ENCODE measurements at places on chromosomes 3 and 15.

GRCh38 chr3:10933805-10934481 lies 58.6 kb upstream of the SLC6A1 start:
- DNase-seq, result no peak

DNA sequence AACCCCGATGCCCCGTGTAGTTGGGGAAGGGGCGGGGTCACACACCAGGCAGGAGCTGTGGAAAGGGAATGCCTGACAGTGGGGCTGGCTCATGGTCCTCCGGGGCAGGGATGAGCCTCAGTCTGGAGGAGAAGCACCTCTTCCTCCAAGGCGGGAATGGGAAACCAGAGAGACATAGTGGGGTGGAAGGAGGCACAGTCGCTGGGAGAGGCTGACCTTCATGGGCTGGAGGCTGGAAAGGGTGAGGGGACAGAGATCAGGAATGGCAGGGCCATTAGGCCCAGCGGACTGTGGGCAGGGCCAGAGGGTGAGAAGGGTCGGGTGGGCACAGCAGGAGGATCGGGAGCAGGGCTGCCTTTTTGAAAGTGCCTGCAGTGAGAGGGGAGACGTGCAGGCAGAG lies 65.8 kb upstream of the LINGO1 start:
- no peak for DNase-seq

DNA sequence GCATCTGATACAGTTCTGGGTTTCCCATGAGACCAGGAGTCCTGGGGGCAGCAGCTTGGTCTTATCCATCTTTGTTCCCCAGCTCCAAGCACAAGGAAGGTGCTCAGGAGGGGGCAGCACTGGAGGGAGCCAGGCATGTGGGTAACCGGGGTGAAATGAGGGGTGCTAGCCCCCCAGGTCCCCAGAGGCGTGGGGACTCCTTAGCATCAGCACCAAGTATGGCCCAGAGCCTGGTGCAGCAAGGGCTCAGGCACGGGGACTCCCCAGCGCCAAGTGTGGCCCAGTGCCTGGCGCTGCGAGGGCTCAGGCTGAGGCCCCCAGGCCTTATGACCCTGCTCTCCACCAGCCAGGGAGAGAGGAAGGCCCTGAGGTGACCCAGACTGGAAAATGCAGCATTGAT lies 94.1 kb downstream of the CHSY1 start:
- no peak for DNase-seq

DNA sequence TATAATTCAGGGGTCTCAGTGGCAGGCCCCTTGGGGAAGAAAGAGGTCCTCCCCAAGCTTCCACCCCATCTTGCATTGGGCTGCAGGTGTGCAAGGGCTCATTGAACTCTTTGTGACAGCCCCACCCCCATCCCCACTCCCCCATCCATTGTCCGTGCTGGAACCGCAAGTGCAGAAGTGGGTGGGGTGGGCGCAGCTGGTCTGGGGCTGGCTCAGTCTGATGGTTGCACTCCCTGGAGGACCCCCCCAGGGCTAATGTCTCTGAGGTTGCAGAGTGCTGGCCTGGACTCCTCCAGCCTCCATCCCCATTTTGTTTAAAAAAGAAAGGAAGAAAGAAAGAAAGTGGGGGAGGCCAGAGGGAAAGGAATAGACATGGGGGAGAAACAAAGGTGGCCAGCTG lies 42.3 kb upstream of the ARL8B start:
- DNase-seq, result no peak

GRCh38 chr3:113623811-113624210 lies 72.6 kb downstream of the USF3 start:
- DNase-seq, result no peak

All from AG09309 (cell line).